Activated CD4-positive, CD25-positive, alpha-beta regulatory T cell (primary cell): ENCODE measurements at places on chromosomes 11 and 22.
A peak's percentile ranks its signal among the peaks of the same experiment; 100 is the strongest.

- DNase-seq: no peak
Measured at GRCh38 chr11:59802639-59803176, 7.9 kb downstream of the MRPL16 start.

GRCh38 chr11:9606809-9607510 is 33.5 kb downstream of the WEE1 start:
- no peak for DNase-seq

DNA sequence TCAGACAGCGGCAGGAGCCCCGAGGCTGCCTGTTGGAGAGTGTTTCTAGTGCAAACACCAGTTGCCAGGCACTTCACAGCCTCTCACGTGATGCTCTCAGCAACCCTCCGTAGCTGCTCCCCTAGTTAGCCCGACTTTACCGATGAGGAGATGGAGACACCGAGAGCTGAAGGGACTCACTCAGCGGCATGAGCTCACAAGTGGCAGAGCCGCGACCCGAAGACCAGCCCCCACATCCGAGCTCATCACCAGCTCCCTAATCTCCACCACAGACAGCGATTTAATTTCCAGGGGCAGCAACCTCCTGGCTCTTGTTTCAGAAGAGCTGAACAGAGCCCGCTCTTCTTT is 28.7 kb upstream of the RTL6 start:
- DNase-seq: no peak

DNA sequence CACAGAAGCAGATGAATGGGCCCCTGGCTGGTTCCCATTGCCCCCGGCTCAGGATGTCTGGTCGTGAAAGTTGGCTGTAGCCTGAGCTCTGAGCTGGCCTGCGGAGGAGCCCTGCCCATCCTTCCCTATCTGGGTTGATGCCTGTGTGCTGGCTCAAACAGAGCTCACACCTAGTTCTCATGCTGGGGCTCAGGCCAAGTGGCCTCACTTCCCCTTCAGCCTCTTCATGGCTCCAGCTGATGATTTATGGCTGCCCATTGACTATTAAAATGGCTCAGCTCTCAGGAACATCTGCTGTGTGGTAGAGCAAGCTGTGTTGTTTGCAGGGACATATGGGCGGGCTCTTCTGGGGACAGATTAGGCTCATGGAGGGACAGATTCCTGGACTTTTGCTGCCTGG is 64.7 kb downstream of the ADAMTS15 start:
- no peak for DNase-seq

GRCh38 chr11:126062679-126063506 is at the start of gene CDON:
CDON (minus strand) TSS chr11:126062866; CDS start chr11:126023476, 39,390 bp downstream.
- DNase-seq: peak; percentile 69

DNA sequence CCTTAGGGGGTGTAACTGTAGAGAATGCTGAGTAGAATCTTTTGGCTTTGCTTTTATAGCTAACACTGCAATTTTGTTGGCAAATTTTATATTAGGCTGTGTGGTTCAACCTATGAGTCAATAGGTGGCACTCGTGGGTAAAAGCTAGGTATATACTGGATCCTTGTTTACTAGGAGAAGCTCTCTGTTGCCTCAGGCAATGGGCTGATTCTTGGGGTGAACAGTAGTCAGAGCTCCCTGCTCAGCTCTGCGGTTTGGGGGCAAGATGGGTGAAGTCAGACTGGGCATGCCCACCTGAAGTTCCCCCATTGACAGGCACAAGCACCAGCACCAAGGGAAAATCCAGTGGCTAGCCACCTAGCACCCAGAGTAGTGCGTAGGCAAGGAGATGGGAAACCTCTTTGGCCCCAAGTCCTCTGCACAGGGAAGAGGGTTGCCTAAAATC is 238.7 kb downstream of the FAM181B start:
- no peak for DNase-seq

DNA sequence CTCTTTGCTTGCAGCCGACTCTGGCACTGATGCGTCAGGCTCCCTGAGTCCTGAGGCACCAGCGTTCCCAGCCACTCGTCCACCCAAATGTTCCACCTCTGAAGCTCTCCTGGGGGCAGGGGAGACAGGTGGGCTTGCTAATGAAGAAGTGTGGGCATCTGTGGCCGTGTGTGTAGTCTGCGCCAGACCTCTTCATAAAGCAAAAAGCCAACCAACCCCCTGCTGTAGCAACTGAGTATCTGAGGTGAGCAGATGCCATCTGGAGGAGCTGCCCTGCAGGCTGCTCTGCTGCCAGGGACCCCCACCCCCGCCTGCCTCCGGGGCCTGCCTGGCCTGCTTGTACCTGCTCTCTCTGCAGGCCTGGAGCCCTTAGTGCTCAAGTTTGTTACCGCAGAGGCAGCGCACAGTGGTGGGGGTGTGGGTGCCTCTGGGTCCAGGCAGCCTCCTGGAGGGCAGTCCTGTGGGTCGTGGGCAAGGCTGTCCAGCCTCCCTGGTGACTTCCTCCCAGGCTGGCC is 272.5 kb downstream of the TBC1D22A start:
- no peak for DNase-seq

- DNase-seq: no peak
Measured at GRCh38 chr22:35189559-35189958, 67.7 kb upstream of the HMGXB4 start.

DNA sequence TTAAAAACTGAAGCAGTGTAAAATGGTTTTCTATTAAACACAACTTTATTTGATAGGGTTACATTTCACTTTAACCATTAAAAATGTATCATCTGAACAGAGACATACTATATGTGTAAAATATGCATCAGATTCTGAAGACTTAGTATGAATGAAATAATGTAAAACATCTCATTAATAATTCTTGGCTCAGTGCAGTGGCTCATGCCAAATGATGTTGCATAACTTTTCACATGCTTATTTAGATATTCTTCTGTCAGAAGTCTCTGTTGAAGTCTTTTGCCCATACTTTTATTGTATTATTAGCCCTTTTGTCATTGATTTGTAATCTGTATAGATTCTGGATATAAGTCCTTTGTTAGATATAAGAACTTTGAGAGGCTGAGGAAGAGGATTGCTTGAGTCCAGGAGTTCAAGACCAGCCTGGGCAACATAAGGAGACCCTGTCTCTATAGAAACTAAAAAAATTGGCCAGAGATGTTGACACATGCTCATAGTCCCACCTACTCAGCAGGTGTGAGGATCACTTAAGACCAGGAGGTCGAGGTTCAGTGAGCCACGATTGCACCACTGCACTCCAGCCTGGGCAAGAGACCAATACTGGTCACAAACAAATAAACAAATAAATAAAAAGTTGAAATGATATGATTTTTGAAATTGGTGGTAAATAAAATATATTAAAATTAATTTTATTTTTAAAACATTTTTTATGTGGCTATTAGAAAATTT is 73.8 kb upstream of the PARVA start:
- DNase-seq: no peak

DNA sequence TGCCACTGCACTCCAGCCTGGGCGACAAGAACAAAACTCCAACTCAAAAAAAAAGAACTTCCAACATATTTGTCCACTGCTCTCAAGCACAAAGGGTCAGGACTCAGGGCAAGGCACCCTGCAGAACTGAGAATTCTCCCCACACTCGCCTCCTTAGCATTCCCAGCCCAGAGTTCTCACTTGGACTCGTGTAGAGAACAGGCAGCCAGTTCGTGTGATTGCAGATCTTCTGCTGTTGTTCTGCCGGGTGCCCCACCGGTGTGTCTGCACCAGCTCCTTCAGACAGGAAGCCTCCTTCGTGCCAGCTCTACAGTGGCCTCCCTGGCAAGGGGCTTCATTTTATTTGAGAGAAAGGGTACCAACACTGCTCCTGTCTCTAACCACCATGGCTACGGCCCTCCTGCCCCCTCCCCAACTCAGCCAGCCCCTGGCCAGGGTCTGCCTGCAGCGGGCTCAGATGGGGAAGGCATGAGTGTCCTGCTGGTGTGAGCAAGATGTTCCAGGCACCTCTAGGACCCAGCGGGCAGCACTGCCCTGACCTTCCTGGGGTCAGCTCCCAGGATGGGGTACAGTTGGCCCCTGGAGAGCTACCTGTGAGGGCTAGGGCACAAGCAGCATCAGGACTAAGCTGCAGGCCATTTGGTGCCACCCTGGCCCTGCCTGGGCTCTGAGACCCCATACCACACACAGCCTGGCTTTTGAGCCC is 19.5 kb upstream of the SCGB1A1 start:
- no peak for DNase-seq

DNA sequence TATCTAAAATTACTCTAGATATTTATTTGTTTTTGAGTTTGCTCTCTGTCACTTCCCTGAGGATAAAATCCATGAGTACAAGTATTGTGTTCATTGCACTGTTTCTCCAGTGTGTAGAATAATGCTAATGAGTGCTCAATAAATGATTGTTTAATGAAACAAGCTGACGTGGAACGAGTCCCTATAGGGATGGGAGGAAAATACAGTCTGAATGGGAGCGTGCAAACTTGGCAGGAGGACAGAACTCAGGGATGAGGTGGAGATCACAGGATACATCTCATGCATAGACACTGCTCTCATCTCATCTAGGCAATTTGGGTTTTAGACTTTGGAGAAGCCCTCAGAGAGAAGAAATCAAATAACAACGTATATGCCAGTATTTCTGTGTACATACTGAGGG is 58.4 kb upstream of the ZC3H12C start:
- DNase-seq: no peak

GRCh38 chr11:2300936-2301630 is 635 bp downstream of the C11orf21 start:
- DNase-seq: no peak
